ENCODE measurements at places on chromosomes 4 and X.
A peak's percentile ranks its signal among the peaks of the same experiment; 100 is the strongest.

DNA sequence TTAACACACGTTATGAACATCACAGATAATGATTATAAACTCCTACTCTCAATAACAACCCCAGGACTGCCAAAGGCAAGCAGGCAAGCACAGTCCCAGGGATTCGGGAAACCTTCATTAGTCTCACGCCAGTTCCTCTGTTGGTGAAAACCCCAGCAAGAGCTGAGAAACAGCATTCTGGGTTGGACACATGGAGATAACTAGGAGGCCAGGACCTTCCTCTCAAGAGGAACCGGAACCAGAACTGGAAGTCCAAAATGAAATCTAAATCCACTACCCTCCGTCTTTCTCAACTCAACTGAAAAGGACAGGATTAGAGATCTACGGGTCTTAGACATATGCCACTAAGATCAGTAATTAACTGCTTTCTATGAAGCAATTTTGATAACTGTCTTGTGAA, 3.8 kb downstream of the VEGFC start:
- no peak for DNase-seq

GRCh38 chr4:42490015-42490414, 92.7 kb downstream of the SHISA3 start:
- no peak for DNase-seq

- no peak for DNase-seq
These were observed 169.5 kb downstream of the TLL1 start for GRCh38 chr4:166042510-166043055.

DNA sequence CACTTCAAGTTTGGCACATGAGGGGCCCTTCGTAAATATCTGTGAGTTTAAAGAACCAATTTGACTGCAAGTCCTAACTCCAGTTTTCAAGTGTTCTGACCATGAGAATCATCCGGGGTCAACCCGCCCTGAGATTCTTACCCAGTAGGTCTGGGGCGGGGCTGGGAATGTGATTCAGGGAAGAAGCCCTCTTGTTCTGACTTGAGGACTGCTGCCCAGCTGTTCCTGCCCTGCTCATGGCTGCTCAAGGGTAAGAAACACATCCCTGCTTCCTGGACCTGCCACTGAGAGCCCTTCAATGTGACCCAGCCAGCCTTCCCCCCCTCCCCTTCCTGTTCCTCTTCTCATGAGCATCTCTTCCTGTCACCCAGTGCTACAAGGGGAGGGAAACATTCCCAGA, 92.7 kb upstream of the PGRMC2 start:
- DNase-seq, result no peak

- no peak for DNase-seq
These were observed 57.2 kb downstream of the TRAPPC11 start for GRCh38 chr4:183716302-183716701.

- DNase-seq, result no peak
These were observed 18.8 kb downstream of the PPP4R3C start for GRCh38 chrX:27444093-27444908.

- DNase-seq, result no peak
These were observed 124.3 kb upstream of the DIPK2B start for GRCh38 chrX:45324941-45325340.

DNA sequence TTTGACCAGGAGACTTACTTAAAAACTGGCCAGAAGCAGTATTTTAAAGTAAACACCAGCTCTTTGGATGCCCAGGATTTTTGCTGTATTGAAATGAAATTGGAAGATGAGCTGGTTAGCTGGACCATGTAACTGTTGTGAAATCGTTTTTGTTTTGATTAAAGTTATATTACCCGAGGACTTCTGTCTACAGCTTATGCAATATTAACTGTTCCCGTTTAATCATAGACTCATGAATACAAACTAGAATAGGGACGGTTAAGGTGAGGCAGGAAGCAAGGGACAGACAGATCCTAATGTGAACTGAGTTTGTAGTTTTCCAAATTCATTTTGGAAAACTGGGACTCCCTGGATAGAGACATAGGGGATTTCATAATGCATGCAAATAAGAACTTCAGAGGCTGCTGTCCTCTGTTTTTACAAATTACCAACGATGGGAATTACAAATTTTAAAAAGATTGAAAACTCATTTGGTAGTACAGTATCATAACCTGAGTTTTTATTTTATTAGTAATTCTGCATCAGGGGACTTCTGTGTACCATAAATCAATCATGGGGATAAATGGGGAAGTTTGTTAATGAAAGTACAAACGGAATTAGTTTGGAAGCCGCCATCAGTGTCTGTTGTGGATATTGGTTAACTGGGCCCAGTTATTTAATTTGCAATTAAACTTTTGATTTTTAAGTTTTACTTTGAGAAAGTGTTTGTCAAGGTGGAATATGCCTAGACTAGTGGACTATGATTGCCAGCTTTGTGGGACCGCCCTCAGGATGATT, 304.4 kb downstream of the AFF2 start:
- no peak for DNase-seq

DNA sequence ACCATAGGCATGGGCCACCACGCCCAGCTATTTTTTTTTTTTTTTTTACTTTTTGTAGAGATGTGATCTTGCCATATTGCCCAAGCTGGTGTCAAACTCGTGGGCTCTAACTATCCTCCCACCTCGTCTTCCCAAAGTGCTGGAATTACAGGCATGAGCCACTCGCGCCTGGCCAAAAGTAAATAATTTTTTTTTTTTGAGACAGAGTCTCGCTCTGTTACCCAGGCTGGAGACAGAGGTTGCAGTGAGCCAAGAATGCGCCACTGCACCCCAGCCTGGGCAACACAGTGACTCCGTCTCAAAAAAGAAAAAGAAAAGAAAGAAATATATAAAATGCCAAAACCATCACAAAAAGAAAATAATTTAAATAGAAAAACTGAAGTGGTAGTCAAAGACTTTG, 18.4 kb upstream of the OPHN1 start:
- no peak for DNase-seq

DNA sequence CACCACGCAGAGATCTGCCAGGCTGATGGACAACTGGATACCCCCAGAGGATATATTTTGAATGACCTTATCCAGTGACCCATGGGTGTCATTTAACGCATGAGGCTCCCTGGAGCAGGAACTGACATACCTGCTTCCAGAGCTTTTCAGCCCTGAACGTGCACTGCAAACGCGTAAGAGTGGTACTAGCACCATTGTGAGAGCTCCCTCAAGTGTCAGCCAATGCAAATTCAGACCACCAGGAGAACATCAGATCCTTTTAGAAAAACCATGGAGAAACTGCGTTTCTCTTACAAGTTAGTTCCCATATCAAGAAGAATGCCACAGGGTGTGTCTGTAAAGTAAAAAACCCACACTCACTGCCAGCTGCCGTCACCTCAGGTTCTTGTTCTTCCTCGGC, 7.3 kb downstream of the TREX2 start:
- DNase-seq, result no peak

DNA sequence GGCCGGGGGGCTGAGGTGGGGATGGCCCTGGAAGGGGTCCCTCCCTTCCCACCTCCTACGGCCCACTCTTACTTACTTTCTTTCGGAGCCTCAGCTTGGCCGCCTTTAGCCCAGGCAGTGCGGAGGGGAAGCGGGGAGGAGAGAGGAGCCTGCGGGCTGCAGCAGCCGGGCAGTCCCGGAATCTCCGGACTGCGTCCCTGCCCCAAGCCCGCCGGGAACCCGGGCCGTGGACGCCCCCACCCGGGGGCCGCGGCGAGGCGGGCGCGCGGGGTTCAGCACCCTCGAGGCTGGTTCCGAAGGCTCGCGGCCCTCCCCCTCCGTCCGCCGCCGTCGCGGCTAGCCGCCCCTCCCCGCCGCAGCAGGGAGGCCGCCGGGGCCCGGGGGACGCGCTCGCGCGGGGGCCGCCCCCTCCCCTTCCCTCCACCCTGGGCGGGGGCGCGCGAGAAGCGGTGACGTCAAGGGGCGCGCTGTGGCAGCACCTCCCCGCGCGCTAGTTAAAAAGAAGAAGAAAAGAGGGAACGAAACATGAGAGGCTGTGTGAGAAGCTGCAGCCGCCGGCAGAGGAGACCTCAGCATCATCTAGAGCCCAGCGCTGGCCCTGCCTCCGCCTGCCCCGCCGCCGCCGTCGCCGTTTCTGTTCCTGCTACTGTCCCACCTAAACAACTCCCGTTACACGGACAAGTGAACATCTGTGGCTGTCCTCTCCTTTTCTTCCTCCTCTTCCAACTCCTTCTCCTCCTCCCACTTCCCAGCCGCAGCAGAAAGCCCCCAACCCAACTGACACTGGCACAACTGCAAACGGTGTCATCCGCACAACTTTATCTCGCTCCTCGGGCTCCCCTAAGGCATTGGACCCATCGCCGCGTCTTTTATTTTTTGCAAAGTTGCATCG, at the start of gene HHIP:
Gene HHIP, plus strand, starts transcription at position 526 of the 892 bp plus-strand sequence. CDS start 520 bp downstream, outside the sequence.
- peak; percentile 15 for DNase-seq

DNA sequence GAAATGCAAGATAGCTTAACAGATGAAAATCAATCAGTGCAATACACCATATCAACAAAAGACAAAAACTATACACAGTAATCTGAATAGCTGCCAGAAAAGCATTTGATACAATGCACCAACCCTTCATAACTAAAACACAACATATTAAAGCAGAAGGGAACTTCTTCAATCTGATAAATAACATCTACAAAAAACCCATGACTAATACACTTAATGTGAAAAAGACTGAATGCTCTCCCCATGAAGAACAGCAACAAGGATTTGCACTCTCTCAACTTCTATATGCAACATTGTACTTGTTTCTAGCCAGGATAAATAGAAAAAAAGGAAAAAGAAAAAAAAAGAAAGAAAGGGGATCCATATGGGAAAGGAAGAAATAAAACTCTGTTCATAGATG, 139.7 kb downstream of the RBM47 start:
- DNase-seq, result no peak

DNA sequence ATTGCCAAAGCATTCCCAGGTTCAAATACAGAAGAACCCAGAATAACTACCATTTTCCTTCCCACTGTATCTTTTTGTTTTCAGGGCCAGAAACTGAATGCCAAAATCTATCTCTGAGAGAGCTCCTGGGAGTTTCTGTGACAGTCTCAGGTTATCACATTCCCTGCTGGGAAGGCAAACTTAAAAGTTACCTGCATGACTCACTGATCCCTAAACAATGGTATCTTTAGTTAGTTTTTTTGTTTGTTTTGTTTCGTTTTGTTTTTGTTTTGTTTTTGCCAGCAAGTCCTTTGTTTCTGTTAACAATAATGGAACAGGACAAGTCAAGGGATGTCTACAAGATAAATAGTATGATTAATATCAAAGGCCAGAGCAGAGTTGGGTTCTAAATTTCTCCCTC, 34.3 kb downstream of the PAPSS1 start:
- DNase-seq, result no peak

DNA sequence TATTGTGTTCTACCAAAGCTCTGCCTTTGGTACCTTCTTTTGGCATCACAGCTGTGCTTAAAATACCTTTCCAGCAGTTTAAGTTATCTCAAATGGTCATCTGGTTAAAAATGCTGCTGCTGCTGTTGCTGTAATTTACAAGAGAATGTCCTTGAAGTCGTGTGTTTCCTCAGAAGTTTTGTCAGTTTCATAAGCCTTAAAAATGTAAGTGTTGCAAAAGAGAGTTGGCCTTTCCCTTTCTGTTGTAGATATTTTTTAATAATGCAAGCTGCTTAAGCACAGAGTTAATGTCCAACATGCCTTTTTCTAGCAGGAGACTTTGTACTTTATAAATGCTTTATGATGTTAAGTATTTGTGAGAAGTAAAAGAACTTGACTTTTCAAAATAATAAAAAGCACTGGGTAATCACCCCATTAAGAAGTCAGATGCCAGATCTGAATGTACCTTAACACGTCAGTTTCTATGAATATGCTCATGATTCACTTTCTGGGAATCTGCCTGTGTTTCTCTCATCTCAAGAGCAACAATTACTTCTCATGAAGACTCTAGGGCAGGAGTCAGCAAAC, 35.3 kb upstream of the TENM3 start:
- peak; percentile 73 for DNase-seq

DNA sequence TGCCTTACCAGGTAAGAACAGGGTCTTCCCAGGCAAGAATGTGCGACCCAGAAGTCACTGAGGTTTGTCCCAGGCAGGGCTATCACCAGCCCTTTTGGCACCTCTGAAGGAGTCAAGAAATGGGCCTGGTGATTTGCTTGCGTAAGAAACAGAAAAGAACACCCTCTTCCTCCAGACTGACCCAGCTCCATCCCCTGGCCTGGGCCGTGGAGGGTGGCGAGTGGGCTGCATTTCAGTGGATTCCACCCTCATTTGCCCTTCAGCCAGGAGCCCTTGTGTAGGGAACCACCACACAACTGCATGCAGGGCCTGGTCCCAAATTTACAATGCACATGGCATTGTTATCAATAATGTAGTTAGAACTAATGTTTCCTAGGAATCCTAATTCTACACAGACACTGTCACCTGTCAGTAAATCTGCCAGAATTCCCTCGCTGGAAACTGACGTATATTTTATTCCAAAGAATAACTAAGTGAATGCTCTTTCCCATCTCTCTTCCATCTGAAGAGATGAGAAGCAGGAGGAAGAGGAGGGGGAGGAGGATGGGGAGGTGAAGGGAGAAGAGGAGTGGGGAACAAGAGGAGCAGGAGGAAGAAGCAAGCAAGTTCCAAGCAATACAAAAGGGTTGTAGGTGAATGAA, 46.6 kb downstream of the TSPAN5 start:
- no peak for DNase-seq

DNA sequence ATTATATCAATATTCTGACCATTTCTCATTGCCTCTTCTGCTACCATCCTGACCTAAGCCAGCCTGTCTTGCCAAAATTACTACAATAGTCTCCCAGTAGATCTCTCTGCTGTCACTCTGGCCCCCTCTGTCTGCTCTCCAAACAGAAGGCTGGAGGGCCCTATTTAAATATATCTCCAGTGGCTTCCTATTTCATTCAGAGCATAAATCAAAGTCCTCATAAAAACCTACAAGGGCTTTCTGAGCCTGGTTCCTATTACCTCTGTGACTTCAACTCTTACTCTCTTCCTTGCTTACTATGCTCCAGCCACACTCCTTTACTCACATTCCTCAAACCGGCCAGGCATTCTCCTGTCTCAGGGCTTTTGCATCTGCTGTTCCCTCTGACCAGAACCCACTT, 19.0 kb downstream of the IGSF1 start:
- no peak for DNase-seq

DNA sequence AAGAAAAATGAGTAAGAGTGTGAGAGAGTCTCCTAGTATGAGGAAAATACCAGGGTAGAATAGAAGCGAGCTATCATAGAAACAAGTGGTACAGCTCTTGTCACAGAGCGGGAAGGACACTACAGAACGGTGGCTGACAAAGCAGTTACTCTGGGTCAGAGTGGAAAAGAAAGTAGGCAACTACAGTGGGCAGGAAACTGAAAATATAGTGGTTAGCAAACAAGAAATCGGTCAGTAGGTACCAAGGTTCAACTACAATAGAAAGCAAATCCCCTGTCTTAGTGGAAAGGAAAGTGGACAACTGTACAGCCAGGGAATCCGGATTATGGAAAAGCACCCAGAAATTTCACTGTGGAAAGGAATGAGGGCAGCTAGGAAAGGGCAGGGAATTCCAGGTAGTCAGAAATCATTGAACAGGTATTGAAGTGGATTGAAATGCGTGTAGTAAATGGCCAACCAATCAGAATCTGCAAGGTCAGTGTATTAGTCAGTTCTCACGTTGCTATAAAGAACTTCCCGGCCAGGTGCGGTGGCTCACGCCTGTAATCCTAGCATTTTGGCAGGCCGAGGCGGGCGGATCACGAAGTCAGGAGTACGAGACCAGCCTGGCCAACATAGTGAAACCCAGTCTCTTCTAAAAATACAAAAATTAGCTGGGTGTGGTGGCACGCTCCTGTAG, 219.6 kb upstream of the DIAPH2 start:
- no peak for DNase-seq

- DNase-seq, result no peak
These were observed 64.4 kb upstream of the NAP1L5 start for GRCh38 chr4:88761861-88762523.

GRCh38 chrX:74925225-74926088, at the start of gene NEXMIF:
TSS of gene NEXMIF (minus strand) at chrX:74925452.
- no peak for DNase-seq

GRCh38 chr4:54233277-54233696, 4.2 kb downstream of the PDGFRA start:
- no peak for DNase-seq

Measured in fibroblast of skin of left biceps (primary cell).